ENCODE measurements at places on chromosomes 12 and 14.

DNA sequence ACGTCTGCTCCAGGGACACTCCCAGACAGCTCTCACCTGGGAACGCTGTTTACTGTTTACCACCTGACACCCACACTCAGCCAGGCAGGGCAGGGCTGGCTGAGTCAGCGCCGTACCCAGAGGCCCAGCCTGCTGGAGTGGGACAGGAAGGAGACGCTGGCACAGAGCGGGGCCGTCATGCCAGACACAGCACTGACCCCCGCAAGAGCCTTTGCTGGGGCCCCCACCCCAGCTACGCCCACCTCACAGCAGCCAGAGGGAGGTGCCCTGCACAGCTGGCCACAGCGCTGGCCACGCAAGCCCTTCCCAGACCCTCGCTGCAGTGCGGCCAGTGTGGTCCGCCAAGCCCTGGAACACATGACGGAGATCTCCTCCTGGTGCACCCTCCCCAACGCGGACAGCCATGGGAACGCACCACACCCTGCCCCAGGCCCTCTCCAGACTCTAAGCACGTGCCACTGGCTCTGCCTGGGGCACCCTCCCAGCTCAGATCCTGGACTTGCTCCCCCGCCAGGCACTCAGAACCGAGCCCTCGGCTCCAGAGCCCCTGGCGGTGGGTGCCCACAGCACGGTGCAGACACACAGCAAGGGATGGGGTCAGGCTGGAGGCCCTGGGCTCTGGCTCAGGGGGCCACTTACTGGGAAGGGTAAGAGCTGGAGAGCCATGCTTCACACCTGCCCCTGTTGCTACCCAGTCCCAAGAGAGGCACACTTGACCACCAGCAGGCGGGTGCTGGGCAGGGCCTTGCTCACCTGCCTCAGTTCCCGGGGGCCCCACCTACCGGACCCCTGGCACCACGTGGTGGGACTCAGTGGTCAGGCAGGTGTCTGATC, 5.7 kb downstream of the AHNAK2 start:
- peak; percentile 85 for DNase-seq

DNA sequence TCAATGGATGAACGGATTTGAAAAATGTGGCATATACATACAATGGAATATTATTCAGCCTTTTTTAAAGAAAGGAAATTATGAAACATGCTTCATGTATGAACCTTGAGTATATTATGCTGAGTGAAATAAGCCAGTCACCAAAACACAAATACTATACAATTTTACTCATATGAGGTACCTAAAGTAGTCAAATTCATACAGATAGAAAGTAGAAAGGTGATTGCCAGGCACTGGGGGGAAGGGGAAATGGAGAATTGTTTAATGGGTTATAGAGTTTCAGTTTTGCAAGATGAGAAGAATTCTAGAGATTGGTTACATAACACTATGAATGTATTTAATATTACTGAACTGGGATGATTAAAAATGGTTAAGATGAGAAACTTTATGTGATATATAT, 171.4 kb downstream of the TMTC3 start:
- DNase-seq: no peak

DNA sequence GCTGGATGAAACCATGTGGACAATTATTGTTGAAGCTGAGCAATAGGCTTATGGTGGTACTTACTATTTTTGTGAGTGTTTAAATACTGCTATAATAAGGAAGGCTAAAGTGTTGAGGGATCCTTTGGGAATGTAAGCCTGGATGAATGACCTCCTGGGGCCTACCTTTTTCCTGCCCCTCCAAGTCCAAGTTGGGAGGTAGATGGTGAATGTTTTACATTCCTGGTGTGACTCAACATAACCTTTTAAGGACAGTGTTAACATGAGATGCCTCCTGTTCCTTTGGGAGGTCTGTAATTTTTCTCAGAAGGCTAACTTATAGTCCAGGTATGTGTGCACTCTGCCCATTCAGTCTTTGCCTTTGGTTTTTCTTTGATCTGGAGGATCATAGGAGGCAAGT, 315.9 kb downstream of the NRXN3 start:
- DNase-seq: no peak

DNA sequence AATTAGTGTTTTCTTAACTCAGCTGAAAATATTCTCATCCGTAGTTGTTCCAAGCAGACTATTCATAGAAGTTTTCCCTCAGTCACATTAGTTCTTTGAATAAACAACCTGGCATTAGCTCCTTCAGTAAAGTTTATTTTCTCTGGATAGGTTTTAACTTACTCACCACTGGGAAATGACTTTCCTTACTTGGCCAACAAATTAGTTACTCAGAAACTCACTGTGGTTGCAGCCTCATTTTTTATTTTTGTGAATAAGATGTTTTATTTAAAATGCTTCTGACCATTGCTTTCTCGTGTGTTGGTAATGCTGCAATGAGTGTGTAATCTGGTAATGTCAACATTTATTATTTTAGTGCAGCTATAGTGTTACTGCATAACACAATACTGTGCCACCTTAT, 74.9 kb downstream of the NOVA1 start:
- peak; percentile 88 for DNase-seq

- DNase-seq: no peak
Observed at GRCh38 chr12:76471579-76471978, 88.0 kb downstream of the OSBPL8 start.

- DNase-seq: peak; percentile 37
Observed at GRCh38 chr14:33848706-33849454, 102.0 kb downstream of the EGLN3 start.

DNA sequence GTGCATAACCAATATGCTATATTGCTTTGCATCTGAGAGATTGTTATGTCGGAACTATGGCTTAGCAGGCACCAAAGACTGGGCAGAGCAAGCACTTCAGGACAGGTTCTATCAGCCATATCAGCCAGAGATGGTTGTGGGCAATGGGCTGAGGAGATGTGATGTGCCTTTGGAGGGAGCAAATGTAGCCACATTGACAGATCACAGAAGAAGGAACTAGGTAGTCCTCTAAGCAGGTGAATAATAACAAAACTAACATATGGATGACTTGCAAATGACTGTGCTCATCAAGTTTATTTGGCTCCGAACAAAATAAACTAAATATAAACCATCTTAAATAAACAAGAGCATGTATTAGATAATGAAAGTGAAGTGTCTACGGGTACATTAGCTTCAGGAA, 291.7 kb downstream of the RMST start:
- no peak for DNase-seq

DNA sequence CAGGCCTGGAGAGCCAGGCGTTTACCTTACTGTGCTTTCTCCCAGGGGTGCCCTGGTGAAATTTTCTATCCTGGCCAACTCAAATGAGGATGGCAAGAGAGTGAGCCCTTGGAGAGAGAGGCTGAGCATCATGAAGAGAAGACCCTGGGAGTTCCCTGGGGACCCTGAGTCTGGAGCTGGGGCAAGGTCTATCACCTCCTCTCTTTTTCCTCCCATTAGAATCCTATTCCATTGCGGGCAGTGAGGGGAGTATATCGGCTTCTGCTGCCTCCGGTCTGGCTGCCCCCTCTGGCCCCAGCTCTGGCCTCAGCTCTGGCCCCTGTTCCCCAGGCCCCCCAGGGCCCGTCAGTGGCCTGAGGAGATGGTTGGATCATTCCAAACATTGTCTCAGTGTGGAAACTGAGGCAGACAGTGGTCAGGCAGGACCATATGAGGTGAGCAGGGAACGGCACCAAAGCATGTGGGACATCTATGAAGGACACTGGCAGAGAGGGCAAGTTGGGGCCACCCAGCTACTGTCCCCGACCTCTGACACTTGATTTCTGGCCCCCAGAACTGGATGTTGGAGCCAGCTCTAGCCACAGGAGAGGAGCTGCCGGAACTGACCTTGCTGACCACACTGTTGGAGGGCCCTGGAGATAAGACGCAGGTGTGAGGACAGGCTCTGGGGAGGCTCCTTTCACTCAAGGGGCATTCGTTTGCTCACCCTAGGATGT, 1.6 kb downstream of the ARHGEF25 start:
- DNase-seq: no peak

DNA sequence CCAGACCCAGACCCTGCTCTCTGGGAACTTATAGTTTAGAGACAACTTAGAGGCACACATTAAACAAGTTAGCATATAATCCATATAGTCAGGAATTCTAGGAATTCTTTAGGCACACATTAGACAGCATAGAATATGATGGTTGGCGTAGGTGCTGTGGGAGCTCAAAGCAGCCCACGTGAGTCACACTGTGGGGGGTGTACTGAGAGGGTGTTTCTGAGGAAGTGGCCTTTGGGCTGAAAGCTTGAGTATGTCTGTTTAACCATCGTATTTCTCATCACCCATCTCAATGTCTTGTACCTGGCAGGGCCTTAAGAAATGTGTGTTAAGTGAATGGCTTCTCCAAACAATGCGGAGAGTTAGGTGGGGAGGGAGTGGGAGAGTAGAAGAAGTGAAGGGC, 67.2 kb downstream of the TMEM30B start:
- DNase-seq: no peak

- no peak for DNase-seq
Observed at GRCh38 chr14:86050072-86050683, 520.2 kb downstream of the FLRT2 start.

DNA sequence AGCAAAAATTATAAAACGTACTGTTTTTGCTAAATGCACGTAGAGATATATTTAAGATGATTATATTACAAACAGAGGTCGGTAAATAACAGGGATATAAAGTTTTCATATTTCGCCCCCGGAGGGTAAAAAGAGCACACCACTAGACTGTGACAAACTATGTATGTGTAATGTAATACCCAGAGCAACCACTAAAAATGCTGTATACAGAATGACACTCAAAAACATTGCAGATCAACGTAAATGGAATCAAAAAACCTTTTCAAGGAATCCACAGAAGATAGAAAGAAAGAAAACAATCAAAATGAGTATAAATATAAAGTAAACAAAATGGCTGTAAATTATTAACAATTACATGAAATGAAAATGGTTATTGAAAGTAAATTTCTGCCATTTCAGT, 37.6 kb upstream of the PRB4 start:
- no peak for DNase-seq

DNA sequence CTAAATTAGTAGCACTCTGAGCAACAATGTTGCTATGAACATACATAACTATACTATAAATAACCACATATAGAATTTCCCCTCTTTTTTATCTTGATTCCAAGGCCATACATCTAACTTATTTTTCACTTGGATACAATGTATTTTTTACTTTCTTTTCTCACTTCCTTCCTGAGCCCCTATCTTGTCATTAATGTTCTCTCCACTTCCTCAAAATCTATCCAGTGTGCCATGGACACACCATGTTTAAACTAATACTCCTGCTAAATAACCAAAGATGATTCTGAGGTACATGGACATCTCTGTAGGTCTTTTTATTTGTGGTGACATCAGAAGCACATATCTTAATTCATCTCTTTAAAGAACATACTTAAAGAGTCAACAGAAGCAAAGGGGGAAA, 251.2 kb downstream of the C12orf42 start:
- DNase-seq: no peak

- DNase-seq: no peak
Observed at GRCh38 chr12:5582018-5582417, 150.1 kb downstream of the NTF3 start.

DNA sequence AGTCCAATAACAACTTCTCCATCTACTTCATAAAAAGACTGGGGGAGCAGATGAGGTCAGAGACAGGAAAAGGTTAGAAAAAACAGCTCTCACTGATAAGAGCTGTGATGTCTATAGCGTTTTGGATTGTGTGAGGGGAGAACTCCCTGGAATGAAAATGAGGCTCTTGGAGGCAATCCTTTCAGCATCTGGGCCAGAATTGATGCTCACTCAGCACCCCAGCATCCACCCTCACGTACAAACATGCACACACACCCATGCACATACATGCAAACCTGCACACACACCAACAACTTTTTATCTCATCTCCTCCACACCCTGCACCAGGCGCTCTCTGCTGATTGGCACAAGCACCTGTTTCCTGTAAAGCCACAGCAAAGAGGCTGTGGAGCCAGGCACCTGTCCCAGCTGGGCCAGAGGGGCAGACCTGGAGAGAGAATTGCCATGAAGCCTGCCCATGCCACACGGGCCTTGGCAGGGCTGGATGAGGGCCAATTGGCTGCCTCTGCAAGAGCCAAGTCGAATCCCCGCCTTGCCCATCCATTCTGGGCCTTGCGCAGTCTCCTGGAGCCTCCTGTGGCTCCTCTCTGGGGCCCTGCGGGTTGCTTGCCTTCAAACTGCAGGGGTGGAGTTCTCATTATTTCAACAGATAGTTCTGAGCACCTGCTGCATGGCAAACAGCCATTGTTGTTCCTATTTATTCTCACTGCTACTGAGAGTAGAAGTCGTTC, 53.1 kb downstream of the SYNE3 start:
- peak; percentile 54 for DNase-seq

DNA sequence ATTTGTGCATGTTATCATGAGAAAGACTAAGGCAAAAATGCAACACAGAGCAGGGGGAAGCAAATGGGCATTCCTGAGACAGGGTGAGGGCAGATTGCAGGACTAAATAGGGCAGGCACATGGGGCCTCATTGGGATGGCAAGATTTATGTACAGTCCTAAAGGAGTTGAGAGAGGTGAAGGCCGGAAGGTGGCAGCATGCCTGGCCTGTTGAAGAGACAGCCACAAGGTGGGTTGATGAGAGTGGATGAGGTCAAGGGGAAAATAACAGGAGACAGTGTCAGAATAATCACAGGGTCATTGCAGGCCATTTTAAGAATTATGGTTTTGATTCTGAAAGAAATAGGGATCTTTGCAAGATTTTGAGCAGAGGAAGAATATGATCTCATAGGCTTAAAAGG, 21.0 kb downstream of the PAH start:
- no peak for DNase-seq

DNA sequence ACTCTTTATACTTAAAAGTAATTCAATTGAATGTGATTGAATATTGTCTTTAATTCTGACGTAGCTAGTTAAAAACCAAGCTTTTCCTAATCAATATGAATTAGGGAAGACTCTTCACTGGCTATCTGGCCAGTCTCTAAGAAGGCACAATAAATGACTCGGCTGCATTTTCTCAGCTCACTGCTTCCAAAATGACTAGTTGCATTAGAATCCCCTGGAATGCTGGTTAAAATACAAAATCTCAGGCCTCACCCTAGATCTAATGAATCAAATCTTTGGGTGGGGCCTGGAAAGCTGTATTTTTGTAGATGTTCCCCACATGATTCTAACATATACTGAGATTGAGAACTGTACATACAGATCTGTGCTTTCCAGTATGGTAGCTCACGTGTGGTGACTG, 242.1 kb downstream of the CHST11 start:
- DNase-seq: peak; percentile 75

GRCh38 chr12:18794000-18794399, 56.1 kb downstream of the CAPZA3 start:
- no peak for DNase-seq

- DNase-seq: peak; percentile 17
Observed at GRCh38 chr12:106527356-106527755, 55.4 kb upstream of the RFX4 start.

- no peak for DNase-seq
Observed at GRCh38 chr12:7150841-7151240, 20.7 kb downstream of the CLSTN3 start.

DNA sequence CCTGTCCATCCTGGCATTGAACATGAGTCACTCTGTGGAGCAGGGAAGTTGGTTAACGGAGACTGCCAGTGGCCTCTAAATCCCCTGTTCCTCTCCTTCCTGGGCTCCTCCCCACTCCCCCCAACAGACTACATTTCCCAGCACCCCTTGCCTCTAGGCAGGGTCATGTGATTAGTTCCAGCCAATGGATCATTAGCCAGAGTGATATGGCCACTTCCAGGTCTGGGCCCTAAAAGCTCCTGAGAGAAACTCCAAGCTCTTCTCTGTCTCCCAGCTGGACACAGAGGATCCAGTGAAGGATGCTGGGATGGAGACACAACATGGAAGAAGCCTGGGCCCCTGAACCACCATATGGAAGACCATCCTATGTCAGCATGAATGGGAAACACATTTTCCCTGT, 54.4 kb upstream of the RFLNA start:
- DNase-seq: no peak
